ENCODE measurements at places on chromosomes 12 and 14.
A peak's percentile ranks its signal among the peaks of the same experiment; 100 is the strongest.

- peak; percentile 7 for DNase-seq
These were observed 362.9 kb downstream of the RAD51B start for GRCh38 chr14:68182492-68182891.

DNA sequence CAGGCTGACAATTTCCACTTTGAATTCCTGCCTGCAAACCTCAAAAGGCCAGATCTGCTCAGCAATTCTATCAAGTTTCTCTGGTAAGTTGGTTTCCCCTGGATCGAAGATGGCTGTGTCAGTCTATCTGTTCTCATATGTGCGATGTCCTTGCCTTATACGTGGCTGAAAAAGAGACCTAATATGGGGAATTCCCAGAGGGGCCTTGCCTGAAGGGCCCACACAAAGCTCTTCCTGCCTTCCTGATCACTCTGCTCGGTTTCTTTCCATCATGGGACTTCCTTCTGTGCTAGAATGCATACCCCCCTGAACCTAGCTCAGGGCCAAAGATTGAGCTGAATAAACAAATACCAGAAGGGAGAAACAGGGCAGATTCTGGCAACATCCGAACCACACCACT is 13.2 kb downstream of the TCL1B start:
- no peak for DNase-seq

DNA sequence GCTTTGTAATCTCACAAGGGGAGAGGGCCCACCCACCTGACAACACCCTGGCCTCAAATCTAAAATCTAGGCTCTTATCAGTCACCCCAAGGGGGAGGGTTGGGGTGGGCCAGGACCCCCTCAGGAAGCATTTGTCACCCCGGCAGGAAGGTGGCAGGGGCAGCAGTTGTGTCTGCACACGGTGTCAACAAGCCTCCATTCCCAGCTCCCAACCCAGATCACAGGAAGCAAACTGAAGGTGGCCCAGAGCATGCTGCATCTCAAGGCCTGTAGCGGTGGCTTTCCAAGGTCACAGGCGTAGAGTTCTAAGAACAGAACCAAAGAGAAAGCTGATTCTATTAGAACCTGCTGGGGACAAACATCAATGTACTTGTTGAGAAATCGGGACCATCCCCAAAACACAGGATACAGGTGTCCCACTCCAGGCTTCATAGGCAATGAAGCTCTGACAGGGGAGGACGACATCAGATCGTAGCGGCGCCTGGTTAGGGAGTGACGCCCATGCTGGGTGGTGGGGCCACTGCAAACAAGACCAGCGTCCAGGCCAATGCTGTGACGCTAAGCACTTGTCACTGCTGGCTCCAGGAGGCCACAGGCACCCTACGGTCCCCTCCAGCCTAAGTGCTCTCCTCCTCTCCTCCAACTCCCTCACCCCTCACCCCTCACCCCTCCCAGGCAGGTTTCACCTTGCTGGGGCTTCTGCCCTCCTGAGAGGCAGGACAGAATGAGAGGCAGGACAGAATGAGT is 52.9 kb downstream of the CCDC88C start:
- no peak for DNase-seq

- DNase-seq: no peak
These were observed 70.7 kb downstream of the ACACB start for GRCh38 chr12:109186993-109187653.

- DNase-seq: no peak
These were observed 494.9 kb downstream of the RERGL start for GRCh38 chr12:17595111-17595510.

Measured in activated naive CD4-positive, alpha-beta T cell treated with Interleukin-2 at 50 U/mL for 16 hours (primary cell).